ENCODE measurements at places on chromosomes 13 and 19.

GRCh38 chr19:51158474-51159129, 16.5 kb downstream of the SIGLEC7 start:
- peak; percentile 33 for DNase-seq

DNA sequence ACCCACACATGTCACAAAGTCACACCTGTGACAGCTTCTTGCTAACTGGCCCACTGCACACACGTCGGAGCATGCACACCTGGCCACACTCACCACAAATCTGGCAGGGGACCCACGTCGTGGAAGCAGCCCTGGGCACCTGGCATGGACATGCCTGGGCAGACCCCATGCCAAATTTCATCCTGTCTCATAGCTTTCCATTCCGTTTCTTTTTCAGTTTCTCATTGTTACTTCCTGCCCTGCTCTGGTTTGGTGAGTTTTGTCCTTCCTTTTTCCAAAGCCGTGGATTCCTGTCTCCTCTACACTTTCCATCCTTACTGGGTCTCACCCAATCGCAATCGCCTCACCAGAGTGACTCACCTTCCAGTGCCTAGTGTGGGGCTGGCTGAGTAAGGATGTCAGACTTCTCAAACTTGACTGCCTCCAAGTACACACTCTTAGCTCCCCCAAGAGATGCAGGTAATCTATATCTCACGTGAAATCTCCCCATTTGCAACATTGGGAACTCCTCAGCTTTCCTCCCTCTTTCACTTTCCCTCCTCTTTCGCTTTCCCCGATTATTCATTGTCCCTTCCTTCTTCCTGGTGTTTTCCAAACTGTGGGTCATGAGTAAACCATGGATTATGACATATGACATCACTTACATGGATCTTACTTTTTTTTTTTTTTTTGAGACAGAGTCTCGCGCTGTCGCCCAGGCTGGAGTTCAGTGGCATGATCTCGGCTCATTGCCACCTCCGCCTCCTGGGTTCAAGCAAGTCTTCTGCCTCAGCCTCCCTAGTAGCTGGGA, 1.6 kb upstream of the BBC3 start:
- DNase-seq = no peak

- DNase-seq = peak; percentile 57
Measured at GRCh38 chr13:75798353-75799255, 162.5 kb downstream of the LMO7 start.

DNA sequence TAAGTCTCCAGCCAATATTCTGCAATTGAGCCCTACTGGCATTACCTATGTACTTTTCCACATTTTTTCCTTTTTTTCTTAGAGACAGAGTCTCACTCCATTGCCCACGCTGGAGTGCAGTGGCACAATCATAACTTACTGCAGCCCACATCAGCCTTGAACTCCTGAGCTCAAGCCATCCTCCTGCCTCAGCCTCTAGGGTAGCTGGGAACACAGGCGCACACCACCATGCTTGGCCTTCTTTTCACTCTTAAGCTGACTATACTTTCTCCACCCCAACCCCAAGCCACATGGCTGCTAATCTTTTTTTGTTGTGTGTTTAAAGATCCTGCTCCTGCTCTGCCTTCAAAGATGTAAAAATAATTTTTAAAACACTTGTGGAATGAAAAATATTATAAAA, 1.6 kb upstream of the LATS2 start:
- no peak for DNase-seq

GRCh38 chr19:14183741-14184350, 22.1 kb downstream of the ADGRL1 start:
- no peak for DNase-seq

DNA sequence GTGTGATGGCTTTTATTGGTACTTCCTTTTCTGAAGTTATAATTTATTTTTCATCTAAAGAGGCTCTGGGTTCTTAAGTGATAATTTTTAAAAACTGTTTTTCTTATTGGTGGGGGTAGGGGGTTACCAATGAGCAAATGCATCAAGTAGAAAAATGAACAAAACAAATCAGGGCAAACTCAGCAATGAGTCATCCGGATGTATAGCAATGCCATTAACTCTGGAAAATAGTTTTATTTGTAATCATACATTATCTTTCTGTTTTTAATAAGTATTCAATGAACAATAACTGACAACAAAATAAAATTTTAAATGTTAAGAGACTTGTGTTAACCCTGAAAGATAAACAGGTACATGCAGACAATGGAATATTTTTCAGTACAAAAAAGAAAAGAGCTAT, 67.6 kb downstream of the UFM1 start:
- DNase-seq = no peak

DNA sequence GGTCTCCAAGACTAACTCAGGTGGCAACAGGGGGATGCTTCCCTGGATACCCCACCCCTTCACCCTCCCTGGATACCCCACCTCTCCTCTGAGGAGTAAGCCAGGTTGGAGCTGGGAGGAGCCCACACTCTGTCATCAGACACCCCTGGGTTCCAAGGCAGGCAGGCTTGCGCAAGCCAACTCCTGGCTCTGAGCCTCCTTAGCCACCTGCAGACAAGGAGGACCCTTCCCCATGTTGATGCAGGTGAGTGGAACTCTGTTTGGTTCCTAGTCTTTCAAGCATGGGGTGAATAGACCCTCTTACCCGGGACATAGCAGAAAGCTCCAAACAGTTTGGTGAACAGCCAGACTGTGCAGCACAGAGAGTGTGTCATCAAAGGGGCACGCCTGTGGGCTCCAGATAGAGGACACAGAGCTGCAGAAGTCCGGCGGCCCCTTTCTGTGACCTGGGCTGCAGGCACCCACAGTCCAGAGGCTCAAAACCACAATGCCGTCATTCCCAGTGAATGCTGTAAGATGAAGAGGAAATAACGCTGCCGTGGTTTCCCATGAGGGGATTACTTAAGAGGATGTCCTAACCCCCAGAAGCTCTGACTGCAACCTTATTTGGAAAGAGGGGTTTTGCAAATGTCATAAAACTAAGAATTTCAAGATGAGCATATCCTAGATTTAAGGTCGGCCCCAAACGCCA, 12.1 kb upstream of the HAS1 start:
- DNase-seq = no peak

- DNase-seq = no peak
Measured at GRCh38 chr13:83248751-83249150, 633.5 kb downstream of the SLITRK1 start.

DNA sequence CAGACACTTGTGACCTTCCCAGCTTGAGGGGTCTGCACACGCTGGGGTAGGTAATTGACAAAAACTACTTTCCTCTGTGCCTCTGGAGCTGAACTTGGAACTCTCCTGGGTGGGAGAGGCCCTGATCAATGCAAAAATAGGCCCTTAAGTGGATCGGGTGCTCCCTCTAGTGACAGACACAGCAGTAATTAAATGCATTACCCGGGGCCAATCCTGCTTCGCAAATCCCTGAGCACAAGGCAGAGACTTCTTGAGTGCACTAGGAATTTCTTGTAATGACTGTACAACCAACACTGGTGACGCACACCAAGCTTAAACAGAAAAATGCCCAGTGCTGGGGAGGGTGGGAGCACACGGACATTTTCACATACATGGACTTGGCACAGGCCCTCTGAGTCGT, 10.6 kb upstream of the UBE2S start:
- peak; percentile 60 for DNase-seq

- no peak for DNase-seq
Measured at GRCh38 chr13:24006520-24007248, 109.4 kb upstream of the C1QTNF9B start.

DNA sequence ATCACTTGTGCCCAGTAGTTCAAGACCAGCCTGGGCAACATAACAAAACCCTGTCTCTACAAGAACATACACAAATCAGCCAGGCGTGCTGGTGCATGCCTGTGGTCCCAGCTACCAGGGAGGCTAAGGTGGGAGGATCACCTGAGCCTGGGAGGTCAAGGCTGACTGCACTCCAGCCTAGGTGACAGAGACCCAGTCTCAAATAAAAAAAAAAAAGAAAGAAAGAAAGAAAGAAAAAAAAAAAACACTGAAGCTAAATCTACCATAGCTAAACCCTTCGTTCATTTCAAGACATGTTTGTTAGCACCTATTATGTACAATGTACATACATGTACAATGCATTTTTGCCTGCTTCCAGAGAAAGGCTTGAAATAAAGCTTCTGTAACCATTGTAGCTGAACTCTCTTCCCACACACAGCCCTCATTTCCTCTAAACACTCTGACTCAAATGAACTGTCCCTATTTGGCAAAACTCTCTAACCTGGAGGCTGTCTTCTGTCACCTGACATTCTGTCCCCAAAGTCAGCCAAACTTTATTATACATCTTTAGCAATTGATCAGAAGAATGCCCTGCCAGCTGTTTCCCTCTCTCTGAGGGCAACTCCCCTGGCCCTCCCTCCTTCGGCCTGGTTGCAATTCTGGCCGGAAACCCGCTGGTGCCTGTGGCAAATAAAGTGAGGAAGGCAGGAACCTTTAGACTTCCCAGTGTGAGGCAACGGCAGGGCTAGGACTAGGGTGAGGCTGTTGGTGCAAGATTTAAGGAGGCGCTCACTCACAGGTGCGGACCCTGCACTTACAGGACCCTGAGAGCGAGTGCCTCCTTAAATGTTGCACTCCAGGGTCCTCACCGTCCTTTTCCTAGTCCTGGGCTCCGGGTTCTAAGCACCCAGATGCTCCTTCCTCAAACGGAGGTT, 1.8 kb downstream of the ETHE1 start:
- no peak for DNase-seq

- DNase-seq = no peak
Measured at GRCh38 chr19:4529924-4530522, 5.0 kb downstream of the PLIN5 start.

GRCh38 chr13:52783943-52784342, 44.3 kb upstream of the CNMD start:
- DNase-seq = no peak

- DNase-seq = no peak
Measured at GRCh38 chr13:20565115-20565736, 1.7 kb upstream of the IFT88 start.

DNA sequence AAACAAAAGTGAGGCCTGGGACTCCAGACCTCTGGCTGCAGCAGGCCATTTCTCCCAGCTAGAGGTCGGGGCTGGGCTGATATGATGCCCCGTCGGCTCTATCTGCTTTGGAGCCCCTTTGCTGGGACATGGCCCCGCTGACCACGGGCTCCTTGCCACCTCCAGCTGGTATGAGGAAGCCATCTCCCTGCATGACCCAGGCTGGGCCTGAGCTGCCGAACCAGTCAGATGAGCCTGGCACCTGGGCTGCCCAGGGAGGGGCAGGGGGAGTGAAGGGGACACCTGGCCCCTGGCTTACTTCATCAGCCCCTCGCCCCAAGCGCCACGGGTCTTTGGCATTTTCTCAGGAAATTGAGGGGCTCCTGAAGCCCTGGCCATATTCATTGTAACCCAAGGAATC, 7.8 kb downstream of the ZSWIM4 start:
- no peak for DNase-seq

GRCh38 chr19:12350890-12351197, 14.6 kb downstream of the ZNF442 start:
- no peak for DNase-seq

GRCh38 chr13:20415694-20416107, 110.0 kb downstream of the CRYL1 start:
- DNase-seq = no peak

- DNase-seq = no peak
Measured at GRCh38 chr19:48656840-48657474, 11.0 kb upstream of the CA11 start.

DNA sequence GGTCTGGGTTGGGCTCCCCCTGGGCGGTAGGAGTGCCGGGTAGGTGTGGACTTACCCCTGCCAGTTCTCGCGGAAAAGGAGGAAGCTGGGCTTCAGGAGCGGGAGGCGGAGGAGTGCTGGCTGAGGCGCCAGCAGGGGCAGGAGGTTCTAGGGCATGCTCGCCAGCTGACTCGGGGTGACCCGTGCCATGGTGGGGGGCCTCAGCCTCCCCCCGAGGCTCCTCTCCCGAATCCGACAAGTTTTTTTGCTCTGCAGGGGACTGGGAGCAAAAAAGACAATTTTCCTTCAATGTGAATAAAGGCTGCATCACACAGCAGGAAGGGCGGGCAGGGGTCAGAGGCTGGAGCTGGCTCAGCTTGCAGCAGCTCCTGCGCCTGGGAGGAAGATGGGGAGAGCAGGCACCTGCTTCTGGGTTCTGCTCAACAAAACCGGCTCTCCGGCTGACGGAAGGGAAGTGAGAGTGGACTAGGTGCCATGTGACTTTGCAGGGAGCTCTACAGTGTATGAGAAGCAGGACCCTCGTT, 26.5 kb downstream of the RANBP3 start:
- DNase-seq = no peak

DNA sequence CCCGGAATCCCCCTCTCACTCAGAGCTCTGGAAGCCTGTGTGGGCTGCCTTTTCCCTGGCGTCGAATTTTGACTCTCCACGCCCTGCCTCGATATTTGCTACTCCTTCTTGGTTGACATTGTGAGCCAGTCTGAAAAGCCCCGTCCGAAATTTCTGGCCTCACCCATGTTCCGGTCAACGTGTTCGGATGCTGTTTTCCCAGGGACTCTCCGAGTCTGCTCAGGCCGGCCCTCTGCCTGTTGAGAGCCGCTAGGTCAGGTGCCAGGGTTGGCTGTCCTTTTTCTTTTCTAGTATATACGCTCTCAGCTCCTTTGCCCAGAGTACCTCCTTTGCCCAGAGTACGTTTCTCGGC, 6.8 kb upstream of the DGKH start:
- no peak for DNase-seq

DNA sequence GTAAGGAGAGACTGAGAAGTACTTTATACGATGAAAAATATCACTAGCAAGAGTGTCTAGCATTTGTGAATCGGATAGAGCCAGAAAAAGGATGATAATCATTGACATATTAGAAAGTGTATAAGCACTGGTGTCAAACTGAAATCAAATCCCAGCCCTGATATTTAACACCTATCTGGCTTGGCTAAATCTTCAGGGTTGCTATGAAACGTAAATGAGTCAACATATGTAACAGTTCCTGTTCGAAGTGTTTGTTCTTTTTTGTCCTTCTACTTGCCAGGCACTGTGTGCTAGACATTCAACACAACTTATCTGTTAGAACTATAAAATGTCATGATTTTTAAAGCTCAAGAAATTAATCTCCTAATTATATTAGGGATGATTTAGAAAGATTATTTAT, 40.8 kb downstream of the SERPINE3 start:
- DNase-seq = no peak

GRCh38 chr13:49443357-49443703, 534 bp downstream of the CAB39L start:
- DNase-seq = no peak

GRCh38 chr19:16203256-16204004, 5.7 kb downstream of the AP1M1 start:
- no peak for DNase-seq

- DNase-seq = no peak
Measured at GRCh38 chr19:54369082-54369687, 4.5 kb upstream of the LAIR1 start.

Data from Panc1 (cell line).